ENCODE measurements at places on chromosomes 16 and 17. TPM values are rescaled to one million over a fixed set of nuclear protein-coding genes. Genes with fewer than 3 reads are reported as not detected.

DNA sequence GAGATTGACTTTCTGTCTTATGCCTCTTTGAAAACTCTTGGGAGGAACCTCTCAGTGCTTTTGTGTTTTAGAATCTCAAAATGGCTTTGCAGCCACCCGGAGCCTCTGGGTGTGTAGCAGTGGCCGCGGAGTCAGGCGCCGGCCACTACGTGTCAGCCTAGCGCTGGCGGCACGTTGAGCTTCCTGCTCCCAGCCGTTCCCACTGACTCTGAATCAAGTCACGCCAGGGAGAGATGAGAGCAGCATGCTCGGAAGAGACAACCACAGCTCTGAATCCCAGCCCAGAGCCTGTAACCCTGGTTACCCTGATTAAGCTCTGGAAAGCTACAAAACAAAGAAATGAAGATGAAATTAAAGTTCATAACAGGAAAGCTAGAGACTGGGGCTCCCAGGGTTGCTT, 97.4 kb upstream of the CACNG5 start:
- DNase-seq: peak; percentile 96

Gene CACNG3
- total RNA-seq: not detected

GRCh38 chr17:47413872-47414271, 90.1 kb downstream of the EFCAB13 start:
- DNase-seq: no peak

DNA sequence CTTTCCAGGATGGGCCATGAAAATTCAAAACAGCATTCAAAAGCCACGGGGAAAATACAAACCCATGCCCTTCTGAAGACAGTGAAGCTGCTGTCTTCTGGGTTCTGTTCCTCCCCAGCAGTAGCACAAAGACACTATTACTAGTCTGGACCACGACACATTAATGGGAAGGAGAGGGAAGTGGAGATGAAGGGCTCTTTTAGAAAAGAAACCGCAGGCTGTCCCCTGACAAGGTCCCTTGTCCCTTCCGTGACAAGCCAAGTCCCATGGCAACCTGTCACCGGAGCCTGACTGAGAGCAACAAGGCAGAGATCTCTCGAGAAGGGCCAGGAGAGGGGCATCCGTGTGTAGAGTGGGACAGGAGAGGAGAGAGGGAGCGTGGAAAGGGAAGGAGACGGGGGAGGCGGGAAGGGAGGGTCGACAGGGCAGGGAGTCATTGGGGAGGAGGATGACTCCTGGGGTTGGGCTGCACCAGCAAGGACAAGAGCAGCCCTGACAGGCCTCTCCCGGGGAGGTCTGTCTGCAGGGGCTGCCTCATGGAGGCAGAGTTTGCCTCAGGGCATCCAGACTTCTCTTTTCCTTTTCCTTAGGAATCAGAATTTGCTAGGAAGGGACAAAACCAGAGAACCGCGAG, 436.2 kb downstream of the SLC39A11 start:
- no peak for DNase-seq

GRCh38 chr16:25031132-25031440, 15.9 kb upstream of the ARHGAP17 start:
- no peak for DNase-seq

GRCh38 chr17:14688134-14688533, 387.3 kb downstream of the HS3ST3B1 start:
- DNase-seq: no peak
